ENCODE measurements at places on chromosomes 16 and 17. TPM values are rescaled to one million over a fixed set of nuclear protein-coding genes. Genes with fewer than 3 reads are reported as not detected.

The ABCA6 gene
- not detected for total RNA-seq

The CSH2 gene
- total RNA-seq: not detected

The PFAS gene
- total RNA-seq: 140 TPM

The SDK2 gene
- total RNA-seq: 5.1 TPM

The CD19 gene
- total RNA-seq: not detected

The OR1D5 gene
- not detected for total RNA-seq

The MATCAP1 gene
- total RNA-seq: 22.7 TPM

The KCTD19 gene
- 0.31 TPM for total RNA-seq

The TMEM238L gene
- total RNA-seq: not detected

GRCh38 chr16:69253870-69254341, 57.2 kb upstream of the VPS4A start:
- H3K27ac ChIP-seq: no peak overlapping the region
- no peaks in the 10 kb centered on the region for H3K36me3 ChIP-seq
- H3K4me1 ChIP-seq: no peaks in the 10 kb centered on the region
- no peak overlapping the region for H3K4me3 ChIP-seq
- H3K27me3 ChIP-seq: no peaks in the 10 kb centered on the region

DNA sequence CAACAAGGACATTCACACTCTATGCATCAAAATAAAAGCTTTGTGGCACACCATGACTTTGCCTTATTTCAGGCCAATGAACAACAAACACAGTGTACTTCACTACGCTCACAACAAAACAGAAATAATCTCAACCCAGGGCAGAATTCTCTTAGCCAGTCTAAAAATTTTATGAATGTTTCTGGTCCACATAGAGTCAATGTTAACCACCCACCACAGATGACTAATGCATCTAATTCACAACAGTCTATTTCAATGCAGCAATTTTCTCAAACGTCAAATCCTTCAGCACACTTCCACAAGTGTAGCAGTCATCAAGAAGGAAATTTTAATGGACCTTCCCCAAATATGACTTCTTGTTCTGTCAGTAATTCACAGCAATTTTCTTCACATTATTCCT, 101.7 kb downstream of the CHD9 start:
- no peaks in the 10 kb centered on the region for H3K27me3 ChIP-seq
- no peak for DNase-seq
- H3K4me3 ChIP-seq: no peak overlapping the region
- H3K27ac ChIP-seq: no peak overlapping the region
- no peaks in the 10 kb centered on the region for H3K4me1 ChIP-seq
- H3K36me3 ChIP-seq: peaks cover 4% of the 10 kb centered on the region

DNA sequence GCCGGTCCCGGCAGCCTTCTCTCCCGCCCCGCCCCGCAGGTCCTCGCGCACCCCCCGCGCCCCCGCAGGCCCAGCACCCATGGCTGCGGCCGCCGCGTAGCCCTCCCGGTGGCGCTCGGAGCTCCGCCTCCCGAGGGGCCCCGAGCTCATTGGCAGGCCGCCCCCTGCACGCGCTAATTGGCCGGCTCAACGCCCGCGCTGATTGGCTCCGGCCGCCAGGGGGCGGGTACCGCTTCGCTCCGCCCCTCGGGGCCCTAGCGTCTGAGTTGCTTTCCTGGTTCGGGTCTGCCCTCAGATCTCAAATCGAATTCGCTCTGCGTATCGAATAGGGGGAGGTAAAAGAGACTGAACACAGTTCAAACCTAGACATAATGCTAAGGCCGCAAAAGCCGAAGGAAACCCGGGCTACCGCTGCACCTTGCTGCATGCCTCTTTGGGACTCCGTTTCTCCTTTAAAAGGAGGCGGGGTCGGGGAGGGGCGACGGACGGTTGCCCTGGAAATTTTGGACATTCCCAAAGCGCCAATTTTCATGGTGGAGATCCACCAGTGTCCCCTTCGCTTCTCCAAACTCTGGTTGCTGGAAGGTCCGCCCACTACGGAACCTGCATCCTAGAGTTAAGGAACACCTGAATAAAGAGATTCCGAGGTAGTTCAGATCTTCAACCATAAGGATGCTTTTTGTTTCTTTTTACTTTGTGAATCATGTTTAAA, at the start of gene DEXI:
Gene DEXI (minus strand): TSS at position 117 of the 712 bp plus-strand sequence. CDS start 463 bp downstream, outside the sequence.
- H3K27ac ChIP-seq: 0 out of 2 replicates have a peak within 1 kb of the TSS, but pooled peaks have one; percentile 30
- H3K4me3 ChIP-seq: peak within 1 kb of the TSS; percentile 65
- no peaks in the 10 kb centered on the region for H3K36me3 ChIP-seq
- peaks cover 41% of the 10 kb centered on the region for H3K4me1 ChIP-seq

- H3K4me3 ChIP-seq: peak overlapping the region; percentile 31
- no peaks in the 10 kb centered on the region for H3K27me3 ChIP-seq
- H3K4me1 ChIP-seq: peaks cover 18% of the 10 kb centered on the region
- DNase-seq: peak; percentile 46
Measured at GRCh38 chr17:50027172-50027880, 28.6 kb upstream of the ITGA3 start.

DNA sequence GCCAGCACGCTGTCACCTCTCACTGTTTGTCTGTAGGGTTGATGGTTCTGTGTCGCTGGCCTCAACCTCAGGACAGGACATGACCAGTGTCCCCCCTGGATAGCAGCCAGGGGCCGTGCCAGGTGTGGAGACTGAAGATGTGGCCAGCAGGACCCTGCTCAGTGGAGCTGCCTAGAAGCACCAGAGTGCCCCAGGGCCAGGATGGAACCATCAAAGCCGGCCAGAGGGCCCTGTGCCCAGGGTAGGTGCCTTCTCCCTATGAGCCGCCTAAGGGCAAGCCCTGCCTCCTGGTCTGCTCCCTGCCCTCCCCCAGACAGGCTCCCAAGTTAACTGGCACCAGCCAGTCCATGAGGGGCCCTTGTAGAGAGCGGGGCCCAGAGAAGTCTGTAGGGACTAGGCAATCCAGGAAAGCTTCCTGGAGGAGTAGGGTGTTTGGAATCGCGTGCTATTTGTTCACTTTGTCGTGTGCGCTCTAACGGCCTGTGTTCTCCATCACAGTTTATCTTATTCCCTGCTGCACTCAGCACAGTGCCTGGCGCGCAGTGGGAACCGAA, 546 bp upstream of the NDUFB10 start:
- peak overlapping the region; percentile 89 for H3K4me3 ChIP-seq
- no peak for DNase-seq
- no peaks in the 10 kb centered on the region for H3K27me3 ChIP-seq
- H3K4me1 ChIP-seq: peaks cover 32% of the 10 kb centered on the region

- peaks cover 18% of the 10 kb centered on the region for H3K36me3 ChIP-seq
- no peak overlapping the region for H3K27ac ChIP-seq
- H3K4me3 ChIP-seq: no peak overlapping the region
- DNase-seq: peak; percentile 63
- H3K27me3 ChIP-seq: no peaks in the 10 kb centered on the region
- H3K4me1 ChIP-seq: no peaks in the 10 kb centered on the region
Measured at GRCh38 chr17:2421315-2422147, 20.7 kb upstream of the MNT start.

- no peak overlapping the region for H3K27ac ChIP-seq
- peak; percentile 7 for DNase-seq
- H3K36me3 ChIP-seq: no peaks in the 10 kb centered on the region
- H3K27me3 ChIP-seq: no peaks in the 10 kb centered on the region
Measured at GRCh38 chr16:56373003-56373402, 52.3 kb downstream of the AMFR start.

GRCh38 chr16:70496513-70496912, 26.8 kb downstream of the COG4 start:
- H3K4me1 ChIP-seq: no peaks in the 10 kb centered on the region
- no peak overlapping the region for H3K4me3 ChIP-seq
- H3K36me3 ChIP-seq: peaks cover 3% of the 10 kb centered on the region
- H3K27ac ChIP-seq: no peak overlapping the region

DNA sequence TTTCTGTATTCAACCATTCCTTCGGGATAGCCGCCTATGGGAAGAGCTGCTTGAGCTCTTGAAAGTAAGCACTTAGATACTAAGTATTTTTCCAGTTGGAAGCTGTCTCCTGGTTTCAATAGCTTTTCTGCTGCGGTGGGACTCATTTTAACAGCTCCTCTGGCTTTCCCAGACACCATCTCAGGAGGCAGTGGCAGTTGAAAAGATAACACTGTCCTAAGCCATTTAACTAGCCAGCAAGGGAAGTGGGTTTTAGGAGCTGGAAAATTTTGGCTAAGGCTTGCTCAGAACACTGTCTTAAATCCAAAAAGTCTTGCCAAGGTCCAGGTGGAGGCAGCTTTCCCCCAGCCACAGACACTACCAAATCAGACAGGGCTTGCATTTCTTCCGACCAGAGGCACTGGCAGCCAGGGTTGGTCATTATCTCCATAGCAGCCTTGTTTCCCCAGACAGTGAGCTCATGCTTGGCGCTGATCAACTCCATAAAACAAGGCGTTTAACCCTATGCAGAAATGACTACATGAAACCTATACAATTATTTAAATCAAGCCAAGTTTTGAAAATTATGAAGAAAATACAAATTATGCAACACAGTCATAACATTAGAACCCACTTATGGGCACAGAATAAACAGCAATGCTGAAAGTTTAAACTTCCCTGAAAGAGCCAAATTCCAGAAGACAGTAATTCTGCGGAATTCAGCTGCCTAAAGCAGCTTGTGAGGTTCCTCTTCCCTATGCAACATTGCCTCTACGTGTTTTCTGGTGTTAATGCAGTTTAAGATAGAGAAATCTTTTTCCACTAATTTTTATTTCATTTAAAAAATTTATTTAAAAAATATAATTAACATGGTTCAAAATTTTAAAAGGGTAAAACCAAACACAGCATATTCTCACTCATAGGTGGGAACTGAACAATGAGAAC, 25.0 kb downstream of the GABARAPL2 start:
- DNase-seq: peak; percentile 45
- H3K36me3 ChIP-seq: no peaks in the 10 kb centered on the region
- H3K27me3 ChIP-seq: no peaks in the 10 kb centered on the region
- H3K27ac ChIP-seq: peak overlapping the region; percentile 71

DNA sequence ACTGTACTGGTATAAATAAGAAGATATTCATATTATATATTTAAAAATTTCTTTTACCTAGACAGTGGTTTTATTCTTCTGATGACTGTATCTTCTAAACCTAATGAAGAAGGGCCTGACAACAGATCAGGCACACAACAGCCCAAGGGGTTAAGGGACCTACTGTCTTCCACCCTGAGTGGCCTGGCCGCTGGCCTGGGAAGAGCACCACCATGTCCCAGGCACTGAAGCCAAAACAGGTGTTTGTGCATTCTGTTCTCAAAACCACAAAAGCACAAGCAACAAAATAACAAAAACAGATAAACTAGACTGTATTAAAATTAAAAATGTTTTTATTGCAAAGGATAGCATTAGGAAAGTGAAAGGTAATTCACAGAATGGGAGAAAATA, 9.1 kb upstream of the PECAM1 start:
- H3K4me3 ChIP-seq: no peak overlapping the region
- H3K27me3 ChIP-seq: no peaks in the 10 kb centered on the region
- no peak for DNase-seq
- no peaks in the 10 kb centered on the region for H3K36me3 ChIP-seq
- H3K4me1 ChIP-seq: no peaks in the 10 kb centered on the region

- peaks cover 33% of the 10 kb centered on the region for H3K27me3 ChIP-seq
- H3K4me1 ChIP-seq: peaks cover 7% of the 10 kb centered on the region
- H3K36me3 ChIP-seq: no peaks in the 10 kb centered on the region
- DNase-seq: no peak
- no peak overlapping the region for H3K4me3 ChIP-seq
Measured at GRCh38 chr17:4533523-4534504, 21.4 kb downstream of the MYBBP1A start.

DNA sequence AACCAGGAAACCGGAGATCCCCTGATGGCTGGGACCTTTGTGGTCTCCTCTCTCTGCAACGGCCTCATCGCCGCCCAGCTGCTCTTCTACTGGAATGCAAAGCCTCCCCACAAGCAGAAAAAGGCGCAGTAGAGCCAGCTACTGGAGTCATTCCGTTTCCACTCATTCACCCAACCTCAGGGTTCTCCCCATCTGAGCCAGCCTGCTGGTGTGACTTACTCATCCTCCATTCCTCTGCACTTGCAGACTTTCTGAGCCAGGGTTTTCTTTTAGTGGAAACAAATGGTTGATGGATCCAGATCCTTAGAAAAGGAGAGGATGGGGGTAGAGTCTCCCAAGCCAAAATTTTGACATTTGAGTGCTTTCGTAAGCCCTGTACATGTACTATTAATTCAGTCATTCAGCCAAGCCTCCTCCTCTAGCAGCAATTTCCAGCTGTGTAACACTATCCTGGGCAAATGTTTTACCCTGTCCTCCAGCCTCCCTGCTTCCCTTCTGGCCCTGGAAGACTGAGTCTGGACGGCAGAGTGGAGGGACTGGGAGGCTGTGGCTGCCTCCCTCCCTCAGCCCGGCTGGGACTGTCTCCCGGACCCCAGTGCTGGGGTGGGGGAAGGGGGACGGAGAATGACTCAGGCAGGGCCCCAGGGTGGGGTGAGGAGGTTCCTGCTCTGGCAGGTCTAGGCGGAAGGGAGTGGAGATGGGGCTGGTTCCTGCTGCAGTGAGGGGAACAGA, 2.3 kb downstream of the SOX15 start:
- no peak for DNase-seq
- H3K36me3 ChIP-seq: peaks cover 11% of the 10 kb centered on the region
- H3K4me3 ChIP-seq: peak overlapping the region; percentile 88
- H3K4me1 ChIP-seq: peaks cover 24% of the 10 kb centered on the region
- H3K27me3 ChIP-seq: no peaks in the 10 kb centered on the region
- no peak overlapping the region for H3K27ac ChIP-seq

- H3K4me1 ChIP-seq: peaks cover 5% of the 10 kb centered on the region
- no peaks in the 10 kb centered on the region for H3K36me3 ChIP-seq
- no peak for DNase-seq
- no peak overlapping the region for H3K27ac ChIP-seq
Measured at GRCh38 chr17:37847811-37848331, 76.3 kb upstream of the TBC1D3K start.

DNA sequence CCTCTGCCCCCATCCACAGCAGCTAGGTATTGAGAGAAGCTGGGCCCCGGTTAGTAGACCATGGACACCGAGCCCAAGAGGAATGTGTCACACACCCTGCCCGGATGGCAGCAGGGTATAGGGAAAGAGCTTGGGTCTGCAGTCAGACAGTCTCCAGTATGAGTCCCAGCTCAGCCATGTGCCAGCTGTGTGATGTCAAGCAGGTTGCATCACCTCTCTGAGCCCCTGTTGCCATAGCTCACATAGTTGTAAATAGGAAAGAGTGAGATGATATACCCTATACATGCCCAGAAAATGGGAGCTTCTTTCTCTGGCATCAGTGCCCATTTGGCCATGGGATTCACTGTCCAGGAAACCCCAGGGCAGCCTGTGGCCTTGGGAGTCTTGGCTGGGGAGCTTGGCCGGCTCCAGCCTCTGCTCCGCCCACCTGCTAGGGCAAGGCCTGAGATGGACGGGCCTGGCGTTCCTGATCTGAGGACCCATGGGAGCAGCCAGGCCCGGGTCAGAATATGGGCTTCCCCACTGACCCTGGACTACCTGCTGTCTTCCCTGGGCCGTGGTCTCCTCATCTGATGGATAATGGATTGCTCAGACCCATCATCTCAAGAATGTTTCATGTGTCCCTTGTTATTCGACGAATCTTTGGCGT, 13.2 kb downstream of the CD300LG start:
- no peak for DNase-seq
- no peaks in the 10 kb centered on the region for H3K36me3 ChIP-seq
- no peaks in the 10 kb centered on the region for H3K27me3 ChIP-seq
- no peak overlapping the region for H3K27ac ChIP-seq
- H3K4me1 ChIP-seq: no peaks in the 10 kb centered on the region
- H3K4me3 ChIP-seq: no peak overlapping the region

- peak; percentile 82 for DNase-seq
- H3K4me3 ChIP-seq: no peak overlapping the region
- H3K4me1 ChIP-seq: peaks cover 11% of the 10 kb centered on the region
- H3K36me3 ChIP-seq: no peaks in the 10 kb centered on the region
Measured at GRCh38 chr17:81040791-81041337, 5.9 kb downstream of the BAIAP2 start.

GRCh38 chr16:50441486-50442157, 72.8 kb upstream of the BRD7 start:
- 0 out of 2 replicates have a peak, but pooled peaks cover 6% of the 10 kb centered on the region for H3K36me3 ChIP-seq
- H3K4me3 ChIP-seq: no peak overlapping the region
- H3K4me1 ChIP-seq: 0 out of 2 replicates have a peak, but pooled peaks cover 5% of the 10 kb centered on the region
- H3K27me3 ChIP-seq: no peaks in the 10 kb centered on the region
- DNase-seq: peak; percentile 41
